ENCODE measurements at places on chromosomes 7 and 10.

DNA sequence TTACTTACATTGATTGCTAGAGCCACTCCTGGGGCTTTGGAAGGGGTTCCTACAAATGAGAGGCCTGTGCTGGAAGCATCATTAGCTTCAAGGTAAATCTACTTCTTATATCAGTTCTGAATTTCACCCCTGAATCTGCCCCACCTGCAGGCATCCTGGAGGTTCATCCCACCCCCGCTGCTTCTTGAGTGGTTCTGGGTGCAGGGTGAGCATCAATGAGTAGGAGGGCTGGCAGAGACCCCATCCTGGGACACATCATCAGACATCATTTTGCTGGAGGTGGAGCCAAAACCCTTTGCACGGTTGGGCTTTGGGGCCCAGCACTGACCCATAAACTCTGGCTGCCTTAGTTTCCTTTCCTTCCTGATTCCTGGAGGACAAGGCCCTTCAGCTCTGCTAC is 143.7 kb downstream of the PTPN20 start:
- no peak for ATAC-seq

DNA sequence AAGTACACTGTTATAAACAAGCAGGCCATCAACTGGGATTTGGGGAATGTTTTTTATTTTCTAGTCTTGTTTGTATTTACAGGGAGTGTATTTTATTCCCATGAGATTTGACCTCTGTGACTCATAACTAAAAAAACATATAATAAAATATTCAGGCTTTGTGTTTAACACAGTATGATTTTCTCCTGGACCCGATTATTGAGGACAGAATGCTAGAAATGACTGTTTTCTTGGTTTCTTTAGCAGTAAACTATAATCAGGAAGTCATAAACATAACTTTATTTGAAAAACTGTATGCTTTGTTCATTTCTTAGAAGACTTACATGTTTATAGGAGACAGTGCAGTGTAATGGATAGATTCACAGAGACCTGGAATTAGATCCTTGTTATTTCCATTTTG is 2.1 kb downstream of the NHLRC2 start:
- no peak for ATAC-seq

- no peak for ATAC-seq
Observed at GRCh38 chr7:94130716-94131115, 126.6 kb upstream of the BET1 start.

GRCh38 chr7:44985033-44985695 is 6.3 kb upstream of the MYO1G start:
- no peak for ATAC-seq

GRCh38 chr7:31002256-31002655 is 38.5 kb downstream of the GHRHR start:
- ATAC-seq: no peak

DNA sequence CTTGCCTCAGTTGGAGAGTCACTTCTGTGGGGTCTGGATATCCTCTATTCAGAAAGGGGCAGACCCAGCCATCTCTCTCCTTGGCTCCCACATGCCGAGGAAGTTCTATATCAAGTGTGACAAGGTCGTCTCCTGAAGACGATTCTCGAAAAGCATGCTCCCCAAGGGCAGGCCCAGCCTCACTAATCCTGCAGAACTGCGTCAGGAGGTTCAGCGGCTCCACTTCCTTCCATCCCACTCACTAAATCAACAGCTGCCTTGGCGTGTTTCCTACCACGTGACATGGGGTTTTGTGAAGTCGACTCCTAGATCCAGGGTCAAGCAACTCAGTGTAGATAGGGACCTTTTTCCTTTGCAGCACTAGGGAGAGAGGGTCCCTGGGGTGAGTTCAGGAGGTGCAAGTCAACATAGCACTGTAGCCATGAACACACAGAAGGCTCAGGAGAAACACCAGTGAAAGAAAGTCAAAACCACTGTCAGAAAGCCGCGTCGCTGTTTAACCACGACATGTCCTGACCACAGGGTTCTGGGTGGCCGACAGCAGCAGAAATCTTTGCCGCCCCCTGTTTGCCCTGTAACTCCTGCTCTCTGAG is 156.4 kb downstream of the PRPF18 start:
- no peak for ATAC-seq

DNA sequence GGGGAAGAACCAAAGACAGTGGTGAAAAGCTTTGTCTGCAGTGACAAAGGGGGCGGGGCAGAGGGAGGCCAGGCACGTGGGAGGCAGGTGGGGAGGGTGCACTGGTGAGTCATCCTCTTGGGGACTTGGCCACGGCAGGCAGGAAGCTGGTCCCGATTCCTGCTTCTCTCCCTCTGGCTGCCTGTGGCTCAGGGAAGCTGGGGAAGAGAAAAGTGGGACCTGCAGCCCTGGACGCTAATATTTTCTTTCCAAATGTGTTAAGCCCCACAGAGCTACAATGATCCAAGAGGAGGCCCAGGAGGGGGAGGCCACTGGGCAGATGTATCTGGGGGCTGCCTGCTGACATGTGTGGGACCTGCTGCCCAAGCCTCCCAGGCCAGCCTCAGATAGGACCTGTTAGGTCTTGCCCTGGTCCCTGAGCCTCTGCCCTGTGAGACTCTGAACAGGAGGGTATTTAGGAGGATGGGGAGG is 231.8 kb downstream of the KCNMA1 start:
- ATAC-seq: peak; percentile 86

DNA sequence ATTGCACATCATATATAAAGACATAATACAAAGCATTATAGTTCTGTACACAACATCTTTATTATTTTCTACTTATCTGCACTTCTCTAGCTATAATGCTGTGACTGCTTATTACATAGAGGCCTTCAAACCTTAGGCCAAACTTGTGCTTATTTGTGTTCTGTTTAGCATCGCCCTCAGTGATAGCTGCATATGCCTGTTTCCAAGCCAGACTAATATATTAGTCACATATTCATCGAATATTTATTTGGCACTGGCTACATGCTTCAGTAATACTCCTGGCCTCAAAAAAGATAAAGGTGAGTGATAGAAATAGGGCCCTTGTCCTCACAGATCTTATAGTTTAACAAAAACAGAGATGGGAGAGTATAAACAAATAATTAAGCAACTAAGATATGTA is 30.2 kb upstream of the SEMA3D start:
- ATAC-seq: no peak

- no peak for ATAC-seq
Observed at GRCh38 chr7:109549471-109550193, 980.0 kb downstream of the DNAJB9 start.

DNA sequence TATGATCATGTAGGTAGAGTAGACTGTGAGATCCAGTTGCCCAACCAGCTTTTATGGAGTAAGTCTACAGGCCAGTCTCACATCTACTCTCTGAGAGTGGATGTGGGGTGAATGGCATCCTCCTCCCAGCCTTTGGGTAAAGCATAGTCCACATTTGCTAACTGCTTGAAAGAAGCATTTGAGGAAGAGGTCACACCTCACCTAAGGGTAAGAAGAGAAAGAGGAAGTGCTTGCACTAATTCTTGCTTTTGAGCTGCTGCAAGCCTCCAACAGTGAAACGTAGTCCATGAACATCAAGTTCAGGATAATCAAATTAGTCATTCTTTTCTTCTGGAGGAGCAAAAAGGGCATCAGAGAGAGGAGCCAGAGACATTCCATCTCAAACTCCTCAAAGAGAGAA is 93.9 kb upstream of the AGR3 start:
- no peak for ATAC-seq

- ATAC-seq: no peak
Observed at GRCh38 chr10:133185421-133185820, 25.4 kb downstream of the KNDC1 start.

GRCh38 chr7:68865351-68866199 is 732.7 kb upstream of the AUTS2 start:
- ATAC-seq: no peak

- ATAC-seq: no peak
Observed at GRCh38 chr7:47521011-47521795, 60.7 kb downstream of the TNS3 start.

DNA sequence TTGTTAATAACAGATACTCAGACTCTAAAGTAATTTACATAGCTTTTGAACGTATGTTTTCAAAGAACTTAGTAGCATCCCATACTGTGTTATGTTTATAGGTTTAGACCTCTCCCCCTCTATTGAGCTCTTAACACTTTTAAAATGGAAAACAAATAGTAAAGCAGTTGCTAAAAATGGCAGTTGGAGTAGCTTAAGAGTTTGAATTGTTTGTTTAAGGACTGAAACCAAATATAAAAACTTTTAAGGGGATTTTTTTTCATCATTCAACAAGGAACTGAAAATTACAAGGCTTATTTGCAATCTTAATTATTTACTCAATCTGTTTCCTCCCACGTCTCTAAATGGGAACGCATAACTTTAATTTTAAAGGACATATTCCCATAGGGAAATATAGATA is 1.6 kb upstream of the SPAG6 start:
- no peak for ATAC-seq

- ATAC-seq: no peak
Observed at GRCh38 chr10:131949041-131949862, 32.5 kb downstream of the BNIP3 start.

DNA sequence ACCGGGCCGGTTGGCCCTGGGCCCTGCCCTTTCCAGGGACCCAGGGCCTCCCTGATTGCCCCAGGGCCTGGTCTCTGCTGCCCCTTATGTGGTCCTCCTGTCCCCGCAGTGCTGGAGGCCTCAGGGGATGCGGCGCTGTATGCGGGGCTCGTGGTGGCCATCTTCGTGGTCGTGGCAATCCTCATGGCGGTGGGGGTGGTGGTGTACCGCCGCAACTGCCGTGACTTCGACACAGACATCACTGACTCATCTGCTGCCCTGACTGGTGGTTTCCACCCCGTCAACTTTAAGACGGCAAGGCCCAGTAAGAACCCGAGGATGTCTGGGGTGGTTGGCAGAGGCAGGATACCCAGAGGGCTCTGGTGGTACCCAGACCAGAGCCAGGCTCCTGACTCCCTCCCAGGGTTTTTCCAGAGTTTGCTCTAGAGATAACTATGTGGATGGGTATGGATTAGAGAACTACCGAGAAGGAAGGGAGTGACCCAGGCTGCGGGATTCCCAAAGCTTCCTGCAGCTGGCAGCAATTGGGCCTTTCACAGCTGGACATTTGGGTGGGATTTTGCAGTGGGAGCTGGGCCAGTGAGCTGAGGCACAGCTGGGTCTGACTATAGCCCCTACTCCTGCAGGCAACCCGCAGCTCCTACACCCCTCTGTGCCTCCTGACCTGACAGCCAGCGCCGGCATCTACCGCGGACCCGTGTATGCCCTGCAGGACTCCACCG is 28.1 kb upstream of the SLC29A3 start:
- no peak for ATAC-seq

DNA sequence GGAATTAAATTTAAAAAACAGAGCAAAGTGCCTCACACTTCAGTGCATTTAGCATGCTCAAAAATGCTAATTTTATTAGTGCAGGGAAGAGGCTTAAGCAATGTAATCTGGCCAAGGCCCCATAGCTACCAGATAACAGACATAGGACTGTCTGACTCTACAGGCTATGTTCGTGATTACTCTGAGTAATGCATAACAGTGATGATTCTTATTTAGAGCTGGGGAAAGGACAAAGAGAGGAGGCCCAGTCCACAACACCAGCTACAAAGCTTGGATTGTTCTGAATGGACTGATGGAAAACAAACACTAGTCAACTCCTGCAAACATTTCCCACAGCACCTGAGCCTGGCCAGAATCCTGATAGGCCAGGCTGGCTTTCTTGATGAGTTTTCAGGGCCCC is 8.4 kb upstream of the CH25H start:
- no peak for ATAC-seq

DNA sequence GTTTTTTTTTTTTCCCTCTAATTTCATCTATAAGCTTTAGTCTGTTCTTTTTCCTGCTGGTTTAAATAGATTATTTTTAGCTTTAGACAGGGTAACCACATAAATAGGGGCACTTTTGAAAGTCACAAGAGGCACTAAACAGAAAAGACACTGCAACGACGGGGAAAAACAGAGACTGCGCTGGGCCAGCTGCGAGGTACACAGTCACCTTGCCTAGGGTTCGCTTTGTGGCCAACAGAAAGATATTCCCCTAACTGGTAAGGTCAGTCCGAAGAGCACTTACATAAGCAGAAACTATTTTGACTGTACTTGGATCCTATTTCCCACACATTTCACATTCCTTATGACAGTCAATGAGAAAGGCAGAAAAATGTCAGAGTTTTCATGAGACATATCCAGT is 175.6 kb upstream of the PHF14 start:
- no peak for ATAC-seq

DNA sequence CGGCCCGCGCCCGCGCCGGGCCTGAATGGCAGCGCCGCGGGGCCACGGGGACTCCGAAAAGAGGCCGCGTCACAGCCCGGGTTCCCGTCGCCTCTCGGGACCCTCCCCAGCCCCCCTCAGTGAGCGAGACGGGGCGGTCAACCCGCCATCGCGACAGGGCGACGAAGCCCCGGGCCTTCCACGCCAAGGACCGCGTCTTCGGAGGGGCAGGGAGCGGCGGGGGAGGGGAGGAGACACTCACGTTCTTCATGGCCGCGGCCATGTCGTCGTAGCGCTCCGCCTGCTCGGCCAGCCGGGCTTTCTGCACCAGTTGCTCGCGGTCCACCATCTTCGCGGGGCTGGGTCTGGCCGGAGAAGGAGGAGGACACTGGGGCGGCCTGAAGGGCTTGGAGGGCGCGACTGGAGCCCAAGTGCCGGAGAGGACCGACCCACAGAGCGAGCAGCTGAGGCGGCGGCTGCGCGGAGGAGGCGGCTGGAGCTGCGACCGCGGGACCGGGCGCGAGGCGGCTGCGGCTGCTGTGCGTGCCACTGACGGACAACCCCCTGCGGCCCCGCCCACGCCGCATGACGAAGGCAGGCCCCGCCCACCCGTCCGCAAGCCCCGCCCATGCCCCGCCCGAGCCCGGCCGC is at the start of gene YWHAG:
YWHAG (minus strand) TSS at position 511 of the 630 bp plus-strand sequence; CDS start at position 328, 183 bp downstream.
- ATAC-seq: peak; percentile 89

DNA sequence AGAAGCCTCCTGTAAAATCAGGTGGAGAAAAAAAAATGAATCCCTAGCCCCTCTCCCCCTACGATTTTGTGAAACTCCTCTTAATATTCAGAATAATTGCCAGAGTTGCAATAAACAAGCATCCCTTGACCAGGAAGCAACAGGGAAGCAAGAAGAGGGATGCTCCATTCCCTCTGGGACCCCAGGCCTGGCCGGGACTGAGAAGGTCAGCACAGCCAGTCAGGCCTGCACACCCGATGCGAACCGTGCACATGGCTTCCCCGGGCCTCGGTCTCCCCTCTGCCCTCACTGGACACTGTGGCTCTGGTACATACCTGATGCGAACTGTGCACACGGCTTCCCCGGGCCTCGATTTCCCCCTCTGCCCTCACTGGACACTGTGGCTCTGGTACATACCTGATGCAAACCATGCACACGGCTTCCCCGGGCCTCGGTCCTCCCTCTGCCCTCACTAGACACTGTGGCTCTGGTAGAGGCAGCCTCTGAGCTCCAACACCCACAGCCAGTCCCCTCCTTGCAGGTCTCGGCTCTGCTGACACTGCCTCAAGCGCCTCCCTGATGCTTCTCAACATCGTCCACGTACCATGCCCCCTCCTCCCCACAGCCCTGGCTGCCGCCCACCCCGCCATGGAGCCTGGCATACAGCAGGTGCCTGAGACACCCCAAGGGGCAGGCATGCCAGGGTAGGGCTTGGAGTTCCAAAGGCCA is 138.6 kb downstream of the DIP2C start:
- ATAC-seq: no peak

GRCh38 chr10:80382989-80383388 is 25.4 kb upstream of the PRXL2A start:
- no peak for ATAC-seq

Data from gastroesophageal sphincter (tissue), 4 donors.